Stimulated activated CD4-positive, alpha-beta T cell treated with anti-CD3 and anti-CD28 coated beads, Interleukin-15, amount 100 ng/mL, for 48 hours (primary cell): ENCODE measurements at places on chromosomes 2 and 18.

DNA sequence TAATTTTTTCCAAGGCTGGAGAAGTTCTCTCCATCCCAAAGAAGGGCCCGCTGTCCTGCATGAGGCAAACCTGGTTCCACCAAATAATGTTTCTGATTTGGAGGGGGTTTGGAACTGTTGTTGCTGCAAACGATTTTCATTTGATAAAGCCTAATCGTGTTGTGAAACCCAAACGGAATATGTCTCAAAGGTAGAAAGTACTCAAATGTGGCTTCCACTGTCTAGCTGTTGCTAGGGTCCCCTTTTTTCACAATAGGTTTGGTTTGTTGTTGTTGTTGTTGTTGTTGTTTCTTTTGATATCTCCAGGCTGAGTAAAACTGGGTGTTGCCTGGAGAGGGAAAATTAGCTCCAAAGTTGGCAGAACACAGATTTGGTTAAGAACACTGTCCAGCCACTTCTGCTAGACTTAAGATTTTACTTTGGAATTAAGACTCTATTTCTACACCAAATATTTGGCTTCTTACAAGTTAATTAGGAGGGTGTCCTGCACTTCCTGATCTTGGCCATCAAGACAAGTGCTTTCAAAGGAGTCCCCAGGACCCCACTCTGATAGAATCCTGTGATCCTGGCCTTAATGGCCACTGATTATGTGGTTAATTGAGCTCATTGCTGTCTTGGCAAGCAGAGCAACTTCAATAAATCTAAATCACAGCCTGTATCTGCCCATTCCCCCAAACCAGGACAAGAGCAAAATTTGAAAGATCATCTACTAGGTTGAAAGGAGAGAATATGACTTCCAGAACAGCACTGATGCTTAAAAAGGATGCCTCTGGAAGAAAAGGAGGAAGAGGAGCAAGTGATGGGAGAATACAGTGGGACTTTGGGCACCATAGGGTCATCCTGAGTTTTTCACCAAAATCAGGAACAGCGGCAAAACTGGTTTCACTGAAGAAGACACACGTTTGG, 3.3 kb upstream of the HOXD13 start:
- no peak for DNase-seq

DNA sequence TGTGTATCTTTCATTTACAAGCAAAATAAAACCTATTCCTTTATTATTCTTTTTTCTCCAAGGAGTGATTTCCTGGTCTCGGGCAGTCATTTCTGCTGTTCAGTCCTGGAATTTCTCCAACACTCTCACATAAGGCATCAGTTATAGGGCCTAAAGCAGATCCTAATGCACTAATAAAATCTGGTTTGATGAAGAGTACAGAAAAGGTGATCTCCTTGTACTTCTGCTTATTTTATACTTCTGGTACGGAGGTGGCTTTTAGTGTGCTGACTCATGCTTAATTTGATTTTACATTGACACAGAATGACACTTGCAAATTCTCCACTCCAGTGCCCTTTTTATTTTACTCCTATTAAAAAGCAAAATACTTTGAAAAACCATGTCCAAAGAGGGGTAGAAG, 157.4 kb downstream of the DOK6 start:
- DNase-seq = no peak

GRCh38 chr2:28339516-28340175, 53.0 kb upstream of the FOSL2 start:
- DNase-seq = no peak

DNA sequence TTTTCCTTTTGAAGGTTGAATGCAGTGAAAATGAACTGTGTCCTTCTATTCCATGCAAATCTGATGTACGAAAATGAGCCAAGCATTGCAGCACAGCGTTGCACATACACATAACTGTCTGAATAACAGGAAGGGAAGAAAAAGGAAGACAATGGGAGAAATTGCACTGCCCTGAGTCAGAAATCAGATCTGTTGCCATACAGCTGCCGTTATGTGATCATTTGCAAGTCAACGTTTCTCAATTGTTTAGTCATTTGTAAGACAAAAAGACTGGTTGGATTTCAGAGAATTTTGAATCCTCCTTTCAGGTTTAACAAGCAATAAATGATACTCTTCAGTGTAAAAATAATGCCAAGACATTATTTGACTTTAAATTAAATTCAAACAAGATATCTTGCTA, 284.1 kb downstream of the DSEL start:
- no peak for DNase-seq

DNA sequence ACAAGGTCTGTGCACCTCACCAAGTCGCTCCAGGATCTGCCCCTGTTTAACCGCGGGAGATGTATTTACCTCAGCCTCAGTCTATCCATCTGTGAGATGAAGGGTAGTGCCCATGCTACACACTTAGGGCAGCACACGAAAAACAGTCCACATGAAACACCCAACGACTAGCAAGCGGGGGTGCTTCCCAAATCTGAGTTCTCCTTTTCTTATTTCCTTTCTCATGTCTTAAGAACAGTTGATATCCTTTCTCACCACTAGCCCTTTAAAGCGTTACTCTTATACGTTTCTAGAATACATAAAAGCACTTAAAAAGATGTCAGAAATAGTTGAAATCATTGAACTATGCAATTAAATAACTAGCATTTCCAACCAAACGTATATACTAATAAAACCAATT, 207.3 kb upstream of the PXDN start:
- DNase-seq = no peak

DNA sequence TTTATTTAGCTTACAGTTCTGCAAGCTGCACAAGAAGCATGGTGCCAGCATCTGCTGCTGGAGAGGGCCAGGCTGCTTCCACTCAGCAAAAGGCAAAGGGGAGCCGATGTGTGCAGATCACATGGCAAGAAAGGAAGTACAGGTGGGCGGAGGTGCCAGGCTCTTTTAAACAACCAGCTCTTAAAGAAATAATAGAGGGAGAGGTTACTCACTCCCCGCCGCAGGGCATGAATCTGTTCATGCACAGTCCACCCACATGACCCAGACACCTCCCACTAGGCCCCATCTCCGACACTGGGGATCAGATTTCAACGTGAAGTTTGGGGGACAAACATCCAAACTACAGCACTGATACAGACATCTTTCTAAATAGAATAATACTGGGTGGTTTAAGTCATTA, 105.8 kb downstream of the MTCL1 start:
- DNase-seq = no peak

- DNase-seq = no peak
Measured at GRCh38 chr2:173979751-173980351, 14.7 kb upstream of the SP3 start.
